Activated CD4-positive, alpha-beta T cell treated with anti-CD3 and anti-CD28 coated beads, Interleukin-2, amount 10 ng/mL, durations not matched to agents 7 days and 5 days (primary cell): ENCODE measurements at places on chromosomes 4 and X. TPM values are rescaled to one million over a fixed set of nuclear protein-coding genes. Genes with fewer than 3 reads are reported as not detected.

The HERC3 gene
- 33.3 TPM for total RNA-seq

The TBC1D1 gene
- total RNA-seq = 73.9 TPM

The PAGE4 gene
- not detected for total RNA-seq

- peaks cover 2% of the 10 kb centered on the region for H3K4me1 ChIP-seq
- H3K27ac ChIP-seq = no peak within 1 kb of the TSS
- H3K36me3 ChIP-seq = no peaks in the 10 kb centered on the region
Observed at GRCh38 chrX:84187533-84188319, at the start of gene RPS6KA6. Gene RPS6KA6 (minus strand): TSS chrX:84188199. CDS start chrX:84187899, 300 bp downstream.

GRCh38 chr4:19580095-19580494, 671.6 kb upstream of the SLIT2 start:
- DNase-seq = no peak
- H3K27ac ChIP-seq = no peak overlapping the region
- H3K4me1 ChIP-seq = no peaks in the 10 kb centered on the region
- H3K36me3 ChIP-seq = no peaks in the 10 kb centered on the region
- H3K4me3 ChIP-seq = no peak overlapping the region

GRCh38 chr4:54855191-54855854, 197.6 kb downstream of the KIT start:
- no peaks in the 10 kb centered on the region for H3K4me1 ChIP-seq
- DNase-seq = no peak
- no peak overlapping the region for H3K27ac ChIP-seq
- H3K36me3 ChIP-seq = no peaks in the 10 kb centered on the region
- H3K27me3 ChIP-seq = no peaks in the 10 kb centered on the region

DNA sequence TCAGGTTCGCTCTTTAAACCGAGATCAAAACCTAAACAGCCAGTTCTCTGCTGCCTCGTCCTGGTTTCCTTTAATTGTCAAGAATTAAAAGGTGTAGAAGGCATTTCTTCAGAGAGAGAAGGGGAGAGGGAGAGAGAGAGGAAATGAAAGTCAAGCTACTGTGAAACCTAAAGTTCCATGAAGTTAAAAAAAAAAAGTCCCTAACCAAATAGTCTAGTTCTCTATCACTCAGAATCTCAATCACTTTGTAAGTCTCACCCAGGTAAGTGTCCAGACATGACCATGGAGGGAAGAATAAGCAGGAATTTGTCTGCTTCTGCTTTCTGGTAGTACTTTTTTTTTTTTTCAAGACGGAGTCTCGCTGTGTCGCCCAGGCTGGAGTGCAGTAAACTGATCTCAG, 18.8 kb upstream of the SMIM14 start:
- no peak overlapping the region for H3K4me3 ChIP-seq
- H3K27me3 ChIP-seq = no peaks in the 10 kb centered on the region
- no peak for DNase-seq
- H3K4me1 ChIP-seq = peaks cover 9% of the 10 kb centered on the region

GRCh38 chr4:124179506-124180186, 532.9 kb downstream of the ANKRD50 start:
- H3K4me1 ChIP-seq = no peaks in the 10 kb centered on the region
- no peaks in the 10 kb centered on the region for H3K27me3 ChIP-seq
- H3K36me3 ChIP-seq = no peaks in the 10 kb centered on the region
- no peak overlapping the region for H3K4me3 ChIP-seq

GRCh38 chr4:145066063-145066501, 31.9 kb downstream of the ANAPC10 start:
- H3K27ac ChIP-seq = no peak overlapping the region
- H3K27me3 ChIP-seq = no peaks in the 10 kb centered on the region
- no peak overlapping the region for H3K4me3 ChIP-seq
- peaks cover 13% of the 10 kb centered on the region for H3K36me3 ChIP-seq
- H3K4me1 ChIP-seq = peaks cover 10% of the 10 kb centered on the region
- DNase-seq = no peak

DNA sequence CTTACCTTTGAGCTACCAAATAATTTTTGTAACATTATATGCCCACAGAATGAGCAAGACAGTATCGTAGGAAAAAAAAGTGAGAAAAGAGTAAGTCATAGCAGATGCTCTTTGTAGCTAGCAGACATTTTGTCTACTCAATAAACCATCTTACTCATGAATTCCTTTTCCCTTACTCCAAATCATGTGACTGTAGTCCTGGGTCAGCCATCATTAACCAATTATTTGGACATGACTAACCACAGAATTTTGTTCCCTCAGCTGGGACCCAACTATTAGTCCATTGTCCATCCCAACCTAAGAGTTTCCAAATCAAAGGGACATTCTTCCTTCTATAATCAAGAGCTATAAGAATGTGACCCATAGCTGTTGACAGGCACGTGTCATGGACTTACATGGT, 11.4 kb downstream of the UBE2D3 start:
- no peak overlapping the region for H3K4me3 ChIP-seq
- H3K27ac ChIP-seq = no peak overlapping the region
- no peaks in the 10 kb centered on the region for H3K27me3 ChIP-seq

DNA sequence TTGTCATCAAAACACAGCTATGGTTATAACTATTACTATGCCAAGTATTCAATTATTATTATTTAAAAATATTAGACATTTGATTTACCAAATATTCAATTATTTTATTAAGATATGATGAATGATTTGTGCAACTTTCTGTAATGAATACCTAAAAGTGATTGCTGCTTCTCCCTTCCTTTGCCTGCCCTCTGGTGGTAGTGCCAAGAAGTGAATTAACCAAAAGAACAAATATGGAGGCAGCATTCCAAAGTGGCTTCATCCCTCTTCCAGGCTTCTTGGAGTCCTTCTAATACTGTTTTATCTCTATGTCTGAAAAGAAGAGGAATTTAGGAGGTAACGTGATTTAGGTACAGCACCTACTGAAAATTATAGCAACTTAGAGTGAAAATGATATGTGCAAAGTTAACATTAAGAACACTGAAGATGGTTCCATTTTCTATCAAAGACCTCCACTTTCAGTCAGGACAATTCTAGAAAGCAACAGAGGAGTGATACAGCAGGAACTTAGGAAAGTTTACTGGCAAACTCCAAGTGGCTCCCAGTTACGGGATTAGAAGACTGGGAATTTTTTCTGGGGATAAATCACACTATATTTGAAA, 43.0 kb downstream of the ENPEP start:
- peaks cover 14% of the 10 kb centered on the region for H3K4me1 ChIP-seq
- DNase-seq = peak; percentile 38
- H3K4me3 ChIP-seq = no peak overlapping the region
- H3K36me3 ChIP-seq = no peaks in the 10 kb centered on the region
- no peak overlapping the region for H3K27ac ChIP-seq

DNA sequence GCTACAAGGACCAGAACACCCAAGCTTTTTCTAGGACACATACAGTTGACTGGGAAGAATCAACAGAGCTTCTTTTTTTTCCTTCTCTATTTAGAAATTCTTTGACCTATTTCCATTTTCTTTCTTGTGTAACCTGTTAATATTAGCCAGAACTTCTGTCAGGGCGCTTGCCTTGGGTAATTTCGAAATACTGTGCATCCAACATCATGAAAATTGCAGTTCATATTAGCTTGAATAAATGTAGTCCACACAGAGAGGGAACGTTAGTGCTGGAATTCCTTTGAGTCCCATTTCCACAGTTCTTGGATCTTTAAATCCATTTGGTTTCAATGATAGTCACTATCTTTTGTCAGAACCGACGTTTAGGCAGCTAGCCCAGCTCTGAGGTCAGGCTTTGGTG, 141.8 kb downstream of the MXRA5 start:
- H3K36me3 ChIP-seq = no peaks in the 10 kb centered on the region
- H3K27ac ChIP-seq = no peak overlapping the region
- H3K4me1 ChIP-seq = no peaks in the 10 kb centered on the region
- DNase-seq = no peak
- H3K4me3 ChIP-seq = no peak overlapping the region

DNA sequence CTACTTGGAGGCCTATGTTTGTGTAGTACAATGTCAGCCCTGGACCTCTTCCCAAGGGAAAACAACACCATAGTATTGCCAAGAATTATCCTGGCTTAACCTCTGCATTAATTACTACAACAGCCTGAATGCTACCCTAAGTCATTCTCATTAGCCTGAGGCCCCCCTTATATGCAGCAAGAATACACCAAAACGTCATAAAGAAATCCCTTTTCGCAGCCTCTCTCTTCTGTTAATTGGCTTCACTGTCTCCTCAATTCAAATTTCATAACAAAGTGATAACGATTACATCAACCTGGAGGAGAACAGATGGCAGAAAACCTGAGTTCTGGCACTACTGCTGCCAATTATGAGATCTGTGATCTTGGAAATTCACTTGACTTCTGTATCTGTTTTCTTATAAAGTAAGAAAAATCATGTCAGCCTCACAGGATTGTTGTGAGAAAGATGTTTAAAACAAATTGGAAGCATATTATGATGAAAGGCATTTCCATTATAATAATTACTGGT, 1663.1 kb downstream of the STIM2 start:
- no peaks in the 10 kb centered on the region for H3K36me3 ChIP-seq
- H3K4me3 ChIP-seq = no peak overlapping the region
- H3K27me3 ChIP-seq = no peaks in the 10 kb centered on the region
- no peak for DNase-seq
- no peak overlapping the region for H3K27ac ChIP-seq
- H3K4me1 ChIP-seq = no peaks in the 10 kb centered on the region

DNA sequence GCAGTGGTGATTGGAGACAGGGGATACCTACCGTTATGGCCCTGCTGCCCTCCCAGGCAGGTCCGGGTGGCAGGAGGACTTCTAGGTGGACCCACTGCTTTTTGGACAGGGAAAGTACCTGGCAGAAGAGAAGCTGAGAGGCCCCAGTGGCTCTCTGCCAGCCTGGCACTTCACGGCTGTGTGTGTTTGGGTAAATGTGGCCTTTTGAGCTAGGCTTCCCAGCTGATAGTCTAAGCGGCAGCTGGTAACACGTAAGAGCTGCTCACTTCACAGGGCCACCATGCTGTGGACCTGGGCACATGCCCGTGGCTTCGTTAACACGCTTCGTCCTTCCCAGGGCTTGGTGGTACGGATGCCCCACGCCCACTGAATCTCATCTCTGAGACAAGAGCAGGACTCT, 92.0 kb upstream of the CLCN4 start:
- DNase-seq = no peak
- no peaks in the 10 kb centered on the region for H3K27me3 ChIP-seq
- no peaks in the 10 kb centered on the region for H3K4me1 ChIP-seq
- H3K27ac ChIP-seq = no peak overlapping the region
- peaks cover 7% of the 10 kb centered on the region for H3K36me3 ChIP-seq

DNA sequence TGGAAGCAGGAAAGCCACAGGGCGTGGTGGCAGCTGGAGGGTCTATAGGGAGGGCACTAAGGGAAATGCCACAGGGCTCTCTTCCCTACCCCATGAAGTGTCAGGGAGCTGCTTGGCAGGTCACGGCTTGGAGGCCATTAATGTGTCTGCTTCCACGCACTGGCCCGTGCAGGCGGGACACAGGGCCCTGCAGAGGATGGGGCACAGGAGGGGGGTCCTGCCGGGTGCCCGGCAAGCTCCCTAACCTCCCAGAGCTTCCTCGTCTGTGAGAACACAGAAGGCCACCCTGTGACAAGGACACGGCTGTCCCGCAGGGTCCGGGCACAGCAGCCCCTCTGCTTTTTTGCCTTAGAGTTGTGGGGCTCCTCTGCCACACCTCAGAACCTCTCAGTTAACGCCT, 25.5 kb downstream of the FAM53A start:
- no peaks in the 10 kb centered on the region for H3K4me1 ChIP-seq
- H3K27me3 ChIP-seq = no peaks in the 10 kb centered on the region
- H3K36me3 ChIP-seq = no peaks in the 10 kb centered on the region

GRCh38 chr4:147581606-147582350, 35.4 kb upstream of the TMEM184C start:
- no peak overlapping the region for H3K4me3 ChIP-seq
- no peaks in the 10 kb centered on the region for H3K4me1 ChIP-seq
- no peaks in the 10 kb centered on the region for H3K36me3 ChIP-seq
- H3K27me3 ChIP-seq = peaks cover 13% of the 10 kb centered on the region

GRCh38 chrX:110321670-110322069, 3.8 kb upstream of the AMMECR1 start:
- no peak overlapping the region for H3K4me3 ChIP-seq
- H3K27me3 ChIP-seq = peaks cover 6% of the 10 kb centered on the region
- H3K4me1 ChIP-seq = peaks cover 5% of the 10 kb centered on the region
- H3K36me3 ChIP-seq = no peaks in the 10 kb centered on the region

- no peaks in the 10 kb centered on the region for H3K4me1 ChIP-seq
- no peak overlapping the region for H3K27ac ChIP-seq
- H3K4me3 ChIP-seq = no peak overlapping the region
- no peaks in the 10 kb centered on the region for H3K27me3 ChIP-seq
Observed at GRCh38 chr4:186918466-186918865, 194.8 kb upstream of the FAT1 start.

DNA sequence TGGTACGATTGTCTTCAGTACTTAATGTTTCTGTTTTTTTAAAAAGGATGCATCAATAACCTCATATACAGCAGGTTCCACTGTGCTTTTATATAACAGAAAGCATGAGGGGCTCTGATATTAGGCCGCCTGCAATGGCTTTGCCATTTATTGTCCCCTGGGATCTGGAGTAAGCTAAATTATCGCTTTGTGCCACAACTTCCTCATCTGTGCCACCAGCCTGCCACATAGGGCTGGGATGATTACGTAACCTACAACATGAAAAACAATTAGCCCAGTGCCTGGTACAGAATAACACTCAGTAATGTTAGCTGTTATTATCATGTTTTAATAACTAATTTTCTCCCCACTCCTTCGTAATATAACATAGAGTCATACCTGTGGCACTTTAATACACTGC, 65.5 kb upstream of the TRIM2 start:
- H3K4me3 ChIP-seq = no peak overlapping the region
- H3K36me3 ChIP-seq = no peaks in the 10 kb centered on the region
- peaks cover 18% of the 10 kb centered on the region for H3K27me3 ChIP-seq
- H3K4me1 ChIP-seq = peaks cover 16% of the 10 kb centered on the region
